Upper lobe of left lung (tissue), 6 donors: ENCODE measurements at places on chromosomes 6 and 20. TPM values are rescaled to one million over a fixed set of nuclear protein-coding genes. Genes with fewer than 3 reads are reported as not detected.
A peak's percentile ranks its signal among the peaks of the same experiment; 100 is the strongest.

DNA sequence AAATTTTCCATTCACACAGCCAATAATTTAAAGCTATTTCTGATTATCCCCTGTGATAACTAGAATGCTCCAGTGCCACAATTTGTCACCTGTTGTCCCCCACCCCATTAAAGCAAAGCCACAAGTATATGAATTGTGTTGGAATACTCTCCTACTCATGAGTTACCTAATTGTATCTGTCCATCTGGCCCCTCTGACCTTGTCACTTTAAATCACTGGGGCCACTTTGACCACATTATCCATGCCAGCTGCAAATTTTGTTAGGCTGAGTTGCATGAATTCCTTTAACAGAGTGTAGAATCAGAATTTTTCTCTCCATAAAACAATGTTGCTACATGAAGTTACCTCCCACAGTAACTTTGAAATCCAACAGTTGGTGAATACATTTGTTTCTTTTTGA, 204.6 kb downstream of the MEI4 start:
- DNase-seq = no peak

DNA sequence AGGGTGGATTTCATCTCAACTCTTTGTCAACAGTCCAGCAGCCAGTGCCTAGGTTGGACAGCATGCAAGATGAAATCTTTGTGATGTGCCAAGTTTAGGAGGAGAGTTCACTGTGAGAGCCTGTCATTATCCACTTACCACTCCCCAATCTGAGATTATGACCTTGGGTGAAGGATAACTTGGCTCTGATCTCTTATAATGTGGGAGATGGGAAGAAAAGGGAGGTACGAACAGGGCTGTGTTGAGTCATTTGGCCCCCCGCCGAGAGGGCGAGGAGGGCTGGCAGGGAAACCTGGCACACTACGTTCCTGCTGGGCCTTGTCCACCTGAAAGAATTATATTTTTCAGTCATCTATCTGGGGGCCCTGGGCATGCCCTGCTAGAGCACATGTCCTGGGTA, 35.8 kb downstream of the LAMA4 start:
- no peak for DNase-seq

GRCh38 chr6:36649701-36650484, 28.6 kb upstream of the CDKN1A start:
- no peak for DNase-seq

- DNase-seq = no peak
Observed at GRCh38 chr6:39037082-39037508, 11.5 kb upstream of the GLP1R start.

- DNase-seq = no peak
Observed at GRCh38 chr6:75275067-75275466, 9.5 kb downstream of the TMEM30A start.

GRCh38 chr6:16086965-16087364, 41.9 kb upstream of the MYLIP start:
- DNase-seq = no peak

DNA sequence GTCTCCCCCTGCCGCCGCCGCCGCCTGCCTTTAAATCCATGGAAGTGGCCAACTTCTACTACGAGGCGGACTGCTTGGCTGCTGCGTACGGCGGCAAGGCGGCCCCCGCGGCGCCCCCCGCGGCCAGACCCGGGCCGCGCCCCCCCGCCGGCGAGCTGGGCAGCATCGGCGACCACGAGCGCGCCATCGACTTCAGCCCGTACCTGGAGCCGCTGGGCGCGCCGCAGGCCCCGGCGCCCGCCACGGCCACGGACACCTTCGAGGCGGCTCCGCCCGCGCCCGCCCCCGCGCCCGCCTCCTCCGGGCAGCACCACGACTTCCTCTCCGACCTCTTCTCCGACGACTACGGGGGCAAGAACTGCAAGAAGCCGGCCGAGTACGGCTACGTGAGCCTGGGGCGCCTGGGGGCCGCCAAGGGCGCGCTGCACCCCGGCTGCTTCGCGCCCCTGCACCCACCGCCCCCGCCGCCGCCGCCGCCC, 474 bp downstream of the CEBPB start:
- DNase-seq = peak; percentile 96

DNA sequence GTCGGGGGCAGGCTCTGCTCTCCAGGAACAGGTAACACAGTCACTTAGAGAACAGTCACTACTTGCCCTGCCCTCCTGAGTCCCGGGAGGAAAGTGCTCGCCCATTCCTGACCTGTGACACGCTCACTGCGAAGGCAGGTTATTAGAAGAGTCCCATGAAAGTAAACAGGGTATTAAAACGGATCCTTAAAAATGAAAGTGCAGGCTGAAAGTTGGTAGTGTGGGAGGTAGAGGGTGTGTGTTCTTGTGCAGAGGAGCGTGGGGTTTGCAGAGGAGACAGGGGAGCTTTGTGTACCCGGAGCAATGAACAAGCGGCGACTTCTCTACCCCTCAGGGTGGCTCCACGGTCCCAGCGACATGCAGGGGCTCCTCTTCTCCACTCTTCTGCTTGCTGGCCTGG, at the start of gene CCN6:
Gene CCN6 (plus strand): TSS at position 104 of the 400 bp plus-strand sequence. CDS start 254 bp downstream, at position 358.
- DNase-seq = no peak

DNA sequence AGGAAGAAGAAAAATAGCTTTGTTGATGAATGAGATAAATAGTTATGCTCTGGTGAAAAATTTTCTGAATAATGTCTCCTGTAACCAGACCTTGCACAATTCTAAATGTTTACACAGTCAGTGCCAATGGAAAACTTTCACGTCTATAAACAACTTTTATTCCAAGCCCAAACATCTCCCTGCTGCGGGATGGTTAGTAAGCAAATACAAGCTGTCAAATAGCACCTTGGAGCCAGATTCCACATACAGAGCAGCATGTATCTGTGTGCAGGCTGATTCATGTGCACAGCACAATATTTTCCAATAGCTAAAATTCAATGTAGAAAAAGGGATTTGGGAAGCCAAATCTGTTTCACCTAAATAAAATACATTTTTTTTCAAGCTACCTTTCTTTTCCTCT, 813.3 kb downstream of the HACE1 start:
- no peak for DNase-seq

DNA sequence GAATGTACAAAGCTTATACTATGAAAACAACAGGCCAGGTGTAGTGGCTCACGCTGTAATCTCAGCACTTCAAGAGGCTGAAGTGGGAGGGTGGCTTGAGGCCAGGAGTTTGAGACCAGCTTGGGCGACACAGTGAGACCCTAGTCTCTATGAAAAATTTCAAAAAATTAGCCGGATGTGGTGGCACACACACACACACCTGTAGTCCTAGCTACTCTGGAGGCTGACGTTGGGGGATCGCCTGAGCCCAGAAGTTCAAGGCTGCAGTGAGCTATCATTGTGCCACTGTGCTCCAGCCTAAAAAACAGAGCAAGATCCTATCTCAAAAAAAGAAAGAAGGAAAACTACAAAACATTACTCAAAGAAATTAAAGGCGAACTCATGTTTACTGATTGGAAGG, 7.3 kb upstream of the ASF1A start:
- no peak for DNase-seq

DNA sequence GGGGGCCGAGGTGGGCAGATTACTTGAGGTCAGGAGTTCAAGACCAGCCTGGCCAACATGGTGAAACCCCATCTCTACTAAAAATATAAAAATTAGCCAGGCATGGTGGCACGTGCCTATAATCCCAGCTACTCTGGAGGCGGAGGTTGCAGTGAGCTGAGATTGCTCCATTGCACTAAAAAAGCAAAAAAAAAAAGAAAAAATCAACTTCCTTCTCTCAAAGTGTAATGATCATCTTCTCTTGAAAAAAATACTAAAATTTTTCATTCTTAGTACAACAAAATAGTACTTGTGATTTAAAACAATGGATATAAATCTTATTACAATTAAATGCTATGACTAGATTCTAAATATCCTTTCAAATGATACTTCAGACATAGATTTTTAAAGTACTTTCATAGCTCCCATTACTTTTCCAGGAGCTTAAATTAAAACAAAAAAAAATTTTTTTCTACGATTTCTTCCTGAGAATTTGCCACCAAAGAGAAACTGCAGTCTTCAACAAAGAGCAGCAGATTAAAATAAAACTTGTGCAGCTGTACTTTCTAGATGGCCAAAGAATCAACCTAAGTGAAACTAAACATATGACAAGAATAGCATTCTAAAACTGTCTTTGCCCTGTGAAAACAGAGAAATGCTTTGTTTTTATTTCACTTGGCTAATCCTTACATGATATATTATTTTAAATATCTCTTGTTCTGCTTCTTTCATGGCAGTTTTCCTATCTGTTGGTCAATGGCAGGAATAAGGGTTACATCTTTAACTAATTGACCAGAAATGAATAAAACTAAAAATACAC, 75.2 kb downstream of the MAP3K5 start:
- DNase-seq = no peak

GRCh38 chr6:7726416-7727085, 652 bp downstream of the BMP6 start:
- DNase-seq = no peak

DNA sequence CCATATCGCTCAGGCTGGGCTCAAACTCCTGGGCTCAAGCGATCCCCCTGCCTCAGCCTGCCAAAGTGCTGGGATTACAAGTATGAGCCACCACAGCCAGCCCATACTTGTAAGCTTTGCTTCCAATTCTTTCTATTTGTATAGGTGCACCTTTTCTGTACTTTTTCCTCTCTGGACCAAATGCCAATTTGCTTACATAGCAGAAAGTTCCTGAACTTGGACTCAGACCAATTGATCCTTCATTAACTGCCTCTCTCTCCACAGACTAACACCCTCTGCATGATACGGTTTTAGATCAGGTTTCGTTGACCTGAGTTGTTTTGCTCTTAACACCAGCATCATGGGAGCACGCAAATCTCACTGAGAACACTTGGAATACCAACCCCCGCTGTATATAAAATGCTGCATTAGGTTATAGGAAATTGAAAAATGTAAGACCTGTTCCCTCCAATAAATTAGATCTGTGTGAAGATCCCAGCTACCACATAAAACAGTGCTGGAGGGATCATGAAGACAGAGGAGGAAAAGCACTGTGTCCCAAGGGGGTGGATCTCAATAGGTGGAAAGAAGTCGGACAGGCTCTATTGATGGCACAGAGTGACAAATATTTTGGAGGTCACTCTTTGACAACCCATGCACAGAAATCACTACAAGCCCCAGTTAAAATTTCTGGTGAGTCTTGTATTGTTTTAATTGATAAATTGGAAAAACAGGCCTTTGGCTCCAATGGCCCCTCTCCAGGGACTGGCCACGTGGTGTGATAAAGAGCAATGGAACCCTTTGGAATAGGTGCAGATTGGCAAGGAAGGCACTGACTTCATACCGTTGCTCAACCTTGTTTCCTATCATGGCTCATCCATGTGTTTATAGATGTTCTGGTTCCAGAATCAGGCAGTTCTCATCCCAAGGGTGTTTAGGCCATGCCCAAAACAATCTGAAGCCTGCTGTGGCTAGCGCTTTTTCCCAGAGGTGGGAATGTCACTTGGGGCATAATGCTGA, 51.2 kb downstream of the ISM1 start:
- no peak for DNase-seq

DNA sequence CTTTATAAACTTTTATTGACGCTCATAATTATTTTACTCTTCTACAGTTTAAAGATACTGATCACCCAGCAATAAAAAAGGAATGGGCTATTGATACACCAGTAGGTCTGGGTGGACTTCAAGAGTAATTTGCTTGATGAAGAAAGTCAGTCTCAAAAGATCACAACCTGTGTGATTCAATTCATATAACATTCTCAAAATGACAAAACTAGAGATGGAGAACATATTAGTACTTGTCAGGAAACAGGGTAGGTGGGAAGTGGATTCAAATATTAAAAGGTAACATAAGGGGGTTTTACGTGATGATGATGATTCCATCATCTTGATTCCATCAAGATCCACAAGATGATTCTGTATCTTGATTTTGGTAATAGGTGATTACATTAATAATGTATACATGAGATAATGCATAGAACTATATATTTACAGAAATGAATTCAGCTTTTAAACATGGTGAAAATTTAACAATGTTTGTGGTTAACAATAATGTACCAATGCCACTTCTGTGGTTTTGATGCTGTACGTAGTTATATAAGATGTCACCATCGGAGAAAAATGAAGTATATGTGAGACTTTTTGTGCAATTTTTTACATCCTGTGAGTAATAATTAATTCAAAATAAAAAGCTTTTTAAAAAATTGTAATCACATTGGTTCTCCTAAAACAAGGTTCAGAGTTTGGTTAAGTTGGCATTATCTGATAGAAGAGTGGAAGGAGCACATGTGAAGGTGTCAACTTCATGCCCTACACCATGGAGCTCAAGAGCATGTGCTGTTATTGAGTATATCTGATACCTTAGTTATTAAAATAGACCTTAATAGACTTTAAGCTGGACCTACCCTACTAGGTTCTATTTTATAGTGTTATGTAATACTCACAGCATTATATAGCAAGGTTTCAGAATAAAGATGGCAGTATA, 66.3 kb upstream of the DYNLRB1 start:
- no peak for DNase-seq

DNA sequence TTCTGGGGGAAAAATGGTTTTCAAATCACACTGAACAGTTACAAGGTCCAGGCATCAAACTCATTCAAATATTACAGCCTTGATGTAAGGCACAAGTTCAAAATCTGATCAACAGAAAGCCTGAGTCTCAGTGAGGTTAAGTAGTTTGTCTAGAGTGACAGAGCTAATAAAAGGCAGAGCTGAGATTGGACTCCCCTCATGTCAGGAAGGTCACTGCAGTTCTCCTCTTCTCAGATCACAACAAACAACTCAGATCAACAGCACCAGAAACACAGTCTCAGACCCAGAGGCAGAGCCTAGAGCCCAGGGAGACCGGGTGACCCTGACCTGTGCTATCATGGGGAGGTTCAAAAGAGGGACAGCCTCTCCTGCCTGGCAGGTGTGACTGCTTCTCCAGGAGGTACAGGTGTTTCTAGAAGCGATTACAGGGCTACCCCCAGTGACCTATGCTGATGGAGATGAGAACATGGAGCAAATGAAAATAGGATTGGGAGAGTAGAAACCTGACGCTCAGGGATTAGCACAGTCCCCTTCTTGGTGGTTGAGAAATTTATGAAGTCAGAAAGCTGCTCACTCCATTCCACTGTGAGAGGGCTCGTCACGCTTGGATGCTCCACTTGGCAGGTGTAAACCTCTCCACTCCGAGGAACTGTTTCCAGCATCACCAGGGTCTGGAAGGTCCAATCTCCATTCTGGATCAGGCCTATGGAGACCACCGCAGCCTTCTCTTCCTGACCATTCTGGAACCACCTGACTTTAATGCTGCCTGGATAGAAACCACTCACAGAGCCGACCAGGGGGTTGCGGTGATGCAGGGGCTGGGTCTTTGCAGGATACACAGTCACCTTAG, 24.3 kb upstream of the HLA-DRB5 start:
- no peak for DNase-seq

Gene DEFB113
- total RNA-seq = not detected

Gene BIRC7
- total RNA-seq = 15.0 TPM

Gene SYNDIG1
- total RNA-seq = 0.30 TPM

Gene SLC12A5
- total RNA-seq = not detected

Gene PSMB1
- 83.1 TPM for total RNA-seq

Gene CGA
- not detected for total RNA-seq

Gene SIRPA
- total RNA-seq = 67.5 TPM

Gene XKR7
- 0.06 TPM for total RNA-seq
